ENCODE measurements at places on chromosomes 12 and 14. TPM values are rescaled to one million over a fixed set of nuclear protein-coding genes. Genes with fewer than 3 reads are reported as not detected.

APOF gene
- total RNA-seq: not detected

GXYLT1 gene
- 7.6 TPM for total RNA-seq

HAL gene
- 0.29 TPM for total RNA-seq

LIN7A gene
- 11.5 TPM for total RNA-seq

TAS2R20 gene
- 5.4 TPM for total RNA-seq

GPR162 gene
- total RNA-seq: 1.4 TPM

MUCL1 gene
- total RNA-seq: not detected

PAH gene
- not detected for total RNA-seq

MMAB gene
- 34.4 TPM for total RNA-seq

OTX2 gene
- not detected for total RNA-seq

GLS2 gene
- total RNA-seq: 0.36 TPM

GPR65 gene
- total RNA-seq: under 0.01 TPM

GPX2 gene
- total RNA-seq: not detected

DAO gene
- not detected for total RNA-seq

CLEC6A gene
- not detected for total RNA-seq

HSPA2 gene
- total RNA-seq: 1.8 TPM

DLGAP5 gene
- 5.1 TPM for total RNA-seq

ACOT4 gene
- total RNA-seq: 1.8 TPM

IPO4 gene
- 47.0 TPM for total RNA-seq

PPFIBP1 gene
- 179 TPM for total RNA-seq

WIF1 gene
- total RNA-seq: not detected

KITLG gene
- 62.5 TPM for total RNA-seq

CLEC14A gene
- 0.29 TPM for total RNA-seq

C1RL gene
- 67.5 TPM for total RNA-seq

GLIPR1L2 gene
- total RNA-seq: 0.36 TPM

OR4K1 gene
- not detected for total RNA-seq

SYCP3 gene
- 0.88 TPM for total RNA-seq

BEGAIN gene
- not detected for total RNA-seq

REC8 gene
- 3.3 TPM for total RNA-seq

RERG gene
- not detected for total RNA-seq

P3H3 gene
- 130 TPM for total RNA-seq

ACOT6 gene
- total RNA-seq: not detected

PROX2 gene
- total RNA-seq: not detected

CPNE6 gene
- not detected for total RNA-seq

PLEKHG7 gene
- not detected for total RNA-seq

RTN1 gene
- under 0.01 TPM for total RNA-seq

TRPV4 gene
- total RNA-seq: 3.2 TPM

SDR9C7 gene
- not detected for total RNA-seq

CLEC2A gene
- total RNA-seq: not detected

C1S gene
- 478 TPM for total RNA-seq

ZNF140 gene
- total RNA-seq: 24.5 TPM

CNTN1 gene
- total RNA-seq: 0.29 TPM

ARMH4 gene
- 14.1 TPM for total RNA-seq

TAPBPL gene
- 11.8 TPM for total RNA-seq

EMC9 gene
- total RNA-seq: 6.9 TPM

OR6C2 gene
- total RNA-seq: not detected

KRT6A gene
- total RNA-seq: under 0.01 TPM

CRIP2 gene
- total RNA-seq: 31.5 TPM

AQP5 gene
- not detected for total RNA-seq

IL26 gene
- total RNA-seq: 2.4 TPM

SCNN1A gene
- 0.36 TPM for total RNA-seq

GUCY2C gene
- not detected for total RNA-seq

KRT77 gene
- not detected for total RNA-seq

RPS6KA5 gene
- 1.4 TPM for total RNA-seq

EPYC gene
- total RNA-seq: 1.8 TPM

PTPN21 gene
- total RNA-seq: 18.0 TPM

GALNT16 gene
- 4.1 TPM for total RNA-seq

EFCAB11 gene
- total RNA-seq: 8.0 TPM
